ENCODE measurements at places on chromosomes 1 and 21.

DNA sequence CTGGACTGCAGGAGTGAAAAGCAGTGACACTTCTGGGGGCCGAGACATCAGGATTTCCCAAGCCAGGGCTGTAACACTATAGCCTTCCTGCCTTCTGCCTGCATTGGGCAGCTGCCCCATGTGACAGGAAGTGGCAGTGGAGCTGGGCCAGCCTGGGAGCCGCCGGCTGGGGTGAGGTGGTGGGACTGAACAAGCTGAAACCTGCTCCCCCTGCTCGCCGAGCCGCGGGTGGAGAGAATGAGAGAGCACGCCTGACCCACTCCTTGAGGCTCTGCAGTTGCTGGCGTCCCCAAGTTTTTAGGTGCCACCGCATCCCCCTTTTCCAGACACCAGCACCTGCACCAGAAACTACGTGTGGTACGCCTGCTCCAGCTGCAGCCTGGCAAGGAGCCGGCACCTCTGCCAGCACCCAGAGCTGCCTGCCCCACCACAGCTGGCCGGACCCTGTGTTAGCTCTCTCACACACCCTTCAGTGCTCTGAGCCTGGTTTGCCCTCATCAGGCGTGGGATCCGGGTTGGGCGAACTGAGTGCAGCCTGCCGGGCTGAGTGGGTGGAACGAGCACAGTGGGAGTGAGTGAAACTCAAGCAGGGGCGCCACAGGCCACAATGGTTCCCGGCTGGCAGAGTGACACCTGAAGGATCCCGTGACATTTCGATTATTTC, 119.4 kb downstream of the AKT3 start:
- H3K4me3 ChIP-seq: no peak overlapping the region
- DNase-seq: peak; percentile 39
- peak overlapping the region; percentile 23 for H3K27ac ChIP-seq
- no peaks in the 10 kb centered on the region for H3K36me3 ChIP-seq
- H3K27me3 ChIP-seq: no peaks in the 10 kb centered on the region

- no peaks in the 10 kb centered on the region for H3K36me3 ChIP-seq
- DNase-seq: no peak
- H3K4me3 ChIP-seq: no peak overlapping the region
- no peaks in the 10 kb centered on the region for H3K27me3 ChIP-seq
- peaks cover 22% of the 10 kb centered on the region for H3K4me1 ChIP-seq
- no peak overlapping the region for H3K27ac ChIP-seq
Observed at GRCh38 chr1:151985270-151985669, 8.4 kb downstream of the S100A10 start.

DNA sequence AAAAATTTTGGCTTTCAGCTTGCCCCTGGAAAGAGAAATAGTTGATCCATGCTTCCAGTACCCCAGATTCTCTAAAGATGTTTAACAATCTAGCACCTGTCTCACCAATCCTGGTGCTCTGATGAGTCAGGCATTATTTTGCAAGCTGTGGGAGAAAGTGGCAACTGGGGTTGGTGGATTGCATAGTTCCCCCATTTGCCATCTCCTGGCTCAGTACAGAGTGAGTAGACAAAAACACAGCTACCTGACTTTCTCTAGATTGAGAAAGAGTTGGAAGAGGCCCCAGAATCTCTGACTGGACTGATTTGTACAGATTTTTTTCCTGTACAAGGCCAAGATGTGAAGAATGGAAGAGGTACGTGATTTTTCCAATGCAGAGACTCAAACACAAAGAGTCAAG, 75.1 kb upstream of the NEGR1 start:
- no peak for DNase-seq
- no peaks in the 10 kb centered on the region for H3K4me1 ChIP-seq
- peaks cover 5% of the 10 kb centered on the region for H3K36me3 ChIP-seq

DNA sequence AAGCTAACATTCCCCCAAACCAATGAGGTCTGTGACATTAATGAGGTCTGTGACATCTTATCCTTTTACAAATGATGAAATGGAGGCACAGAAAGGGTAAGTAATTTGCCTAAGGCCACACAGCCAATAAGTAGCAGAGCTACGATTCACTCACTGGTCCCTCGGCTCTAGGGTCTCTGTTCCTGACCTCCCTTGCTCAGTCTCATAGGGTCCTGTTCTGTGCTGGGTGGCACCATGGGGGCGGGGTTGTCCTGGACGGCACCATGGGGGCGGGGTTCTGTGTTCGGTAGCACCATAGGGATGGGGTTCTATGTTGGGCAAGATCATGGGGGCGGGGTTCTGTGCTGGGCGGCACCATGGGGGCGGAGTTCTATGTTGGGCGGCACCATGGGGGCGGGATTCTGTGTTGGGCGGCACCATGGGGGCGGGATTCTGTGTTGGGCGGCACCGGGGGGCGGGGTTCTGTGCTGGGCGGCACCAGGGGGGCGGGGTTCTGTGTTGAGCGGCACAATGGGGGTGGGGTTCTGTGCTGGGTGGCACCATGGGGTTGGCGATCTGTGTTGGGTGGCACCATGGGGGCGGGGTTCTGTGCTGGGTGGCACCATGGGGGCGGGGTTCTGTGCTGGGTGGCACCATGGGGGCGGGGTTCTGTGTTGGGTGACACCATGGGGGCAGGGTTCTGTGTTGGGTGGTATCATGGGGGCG, 55.6 kb downstream of the CLSTN1 start:
- H3K4me1 ChIP-seq: no peaks in the 10 kb centered on the region
- H3K27me3 ChIP-seq: no peaks in the 10 kb centered on the region
- H3K36me3 ChIP-seq: no peaks in the 10 kb centered on the region
- no peak for DNase-seq
- no peak overlapping the region for H3K27ac ChIP-seq

DNA sequence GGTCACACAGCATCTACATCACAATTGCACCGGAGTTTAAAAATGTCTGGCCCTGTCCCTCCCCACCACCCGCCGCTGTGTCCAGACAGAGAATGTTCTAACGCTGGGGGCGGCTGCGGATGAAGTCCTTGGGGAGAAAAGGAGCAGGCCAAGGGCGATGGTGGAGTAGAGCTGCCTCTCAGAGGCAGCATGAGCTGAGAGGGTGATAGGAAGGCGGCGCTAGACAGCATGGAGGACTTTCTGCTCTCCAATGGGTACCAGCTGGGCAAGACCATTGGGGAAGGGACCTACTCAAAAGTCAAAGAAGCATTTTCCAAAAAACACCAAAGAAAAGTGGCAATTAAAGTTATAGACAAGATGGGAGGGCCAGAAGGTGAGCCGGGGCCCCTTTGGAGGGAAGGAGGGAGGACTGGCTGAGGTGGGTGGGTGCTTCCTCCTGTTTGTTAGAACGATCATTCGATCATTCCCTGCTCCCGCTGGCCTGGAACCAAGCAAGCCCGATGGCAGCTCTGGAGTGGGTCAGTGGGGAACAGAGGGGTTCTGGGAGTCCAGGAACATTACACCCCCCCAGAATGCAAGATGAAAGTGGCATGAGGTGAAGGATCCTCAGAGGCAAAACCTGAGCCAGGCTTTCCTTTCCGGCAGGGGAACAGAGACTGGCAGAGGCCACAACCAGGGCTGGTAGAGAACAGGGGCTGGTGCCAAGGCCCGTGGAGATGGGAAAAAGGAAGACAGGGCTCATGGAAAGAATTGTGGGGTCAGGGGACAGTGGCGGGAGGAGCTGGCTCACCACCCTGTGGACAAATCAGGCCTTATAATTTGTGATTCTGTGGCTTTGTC, at the start of the genes FAM229A and TSSK3:
TSS of gene FAM229A (minus strand) at position 12 of the 840 bp plus-strand sequence. CDS start 394 bp downstream, outside the sequence.
TSS of gene TSSK3 (plus strand) at position 66 of the 840 bp plus-strand sequence. CDS start at position 229, 163 bp downstream.
- H3K27ac ChIP-seq: peak within 1 kb of the TSS; percentile 33
- no peak for DNase-seq
- peak within 1 kb of the TSS; percentile 55 for H3K4me3 ChIP-seq

- H3K27me3 ChIP-seq: peaks cover 2% of the 10 kb centered on the region
- no peaks in the 10 kb centered on the region for H3K4me1 ChIP-seq
- H3K4me3 ChIP-seq: peak overlapping the region; percentile 84
- H3K36me3 ChIP-seq: no peaks in the 10 kb centered on the region
- peak overlapping the region; percentile 99 for H3K27ac ChIP-seq
Observed at GRCh38 chr1:1157914-1158710, 15.6 kb upstream of the TTLL10 start.
